ENCODE measurements at places on chromosomes 3 and 15.

DNA sequence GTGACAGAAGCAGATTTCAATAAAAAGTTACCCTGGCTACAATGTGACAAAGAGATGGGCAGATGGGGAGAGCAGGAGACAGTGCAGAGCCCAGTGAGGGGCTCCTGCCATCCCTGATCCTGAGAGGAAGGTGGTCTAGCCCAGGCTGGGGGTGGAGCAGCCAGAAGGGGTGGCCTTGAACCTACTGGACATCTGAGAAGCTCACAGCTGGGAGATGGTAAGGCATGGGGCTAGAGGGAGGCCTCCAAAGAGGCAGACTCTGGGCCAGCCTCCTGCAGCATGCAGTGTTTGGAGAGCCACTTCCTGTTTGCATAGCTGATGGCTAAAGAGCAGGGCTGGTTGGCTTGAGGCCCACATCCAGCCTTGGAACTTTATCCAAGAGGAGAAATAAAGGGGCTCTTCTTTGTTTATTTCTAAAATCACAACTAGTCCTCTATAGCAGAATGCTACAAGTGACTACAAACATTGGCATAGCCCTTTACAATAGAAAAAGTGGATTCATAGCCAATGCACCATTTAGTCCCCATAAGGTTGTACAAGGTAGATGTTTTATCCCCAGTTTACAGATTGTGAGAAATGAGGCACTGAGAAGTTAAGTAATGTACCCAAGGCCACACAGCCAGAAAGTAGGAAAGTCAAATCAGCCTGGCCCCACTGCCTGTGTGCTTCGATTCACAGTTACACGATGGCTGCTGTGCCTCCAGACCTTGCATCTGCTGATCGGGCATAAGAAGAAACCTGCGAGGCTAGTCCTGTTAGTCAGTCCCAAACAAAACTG lies 4.6 kb downstream of the EFCC1 start:
- H3K27me3 ChIP-seq: peaks cover 29% of the 10 kb centered on the region
- peaks cover 18% of the 10 kb centered on the region for H3K4me1 ChIP-seq

- no peak overlapping the region for H3K27ac ChIP-seq
- H3K4me1 ChIP-seq: no peaks in the 10 kb centered on the region
- DNase-seq: no peak
These were observed 169.0 kb downstream of the TBC1D5 start for GRCh38 chr3:17573396-17573795.

DNA sequence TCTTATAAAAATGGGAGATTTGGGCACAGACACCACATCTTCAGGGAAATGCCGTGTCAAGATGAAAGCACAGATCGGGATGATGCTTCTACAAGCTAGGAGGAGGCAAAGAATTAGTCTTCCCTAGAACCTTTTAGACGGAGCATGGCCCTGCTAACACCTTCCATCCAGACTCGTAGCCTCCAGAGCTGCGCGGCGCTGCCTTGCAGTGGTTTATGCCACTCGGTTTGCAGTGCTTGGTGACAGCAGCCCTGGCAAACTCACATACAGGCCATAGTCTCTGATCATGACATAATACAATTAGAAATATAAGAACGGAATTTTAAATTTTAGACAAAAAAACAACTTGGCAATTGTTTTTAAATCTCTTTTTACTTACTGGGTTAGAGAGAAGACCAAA lies 37.1 kb upstream of the SLC41A3 start:
- no peak overlapping the region for H3K27ac ChIP-seq
- H3K4me1 ChIP-seq: no peaks in the 10 kb centered on the region
- H3K4me3 ChIP-seq: no peak overlapping the region
- H3K27me3 ChIP-seq: peaks cover 3% of the 10 kb centered on the region
- no peaks in the 10 kb centered on the region for H3K36me3 ChIP-seq
- DNase-seq: peak; percentile 4

GRCh38 chr3:126322181-126322967 lies 34.8 kb downstream of the KLF15 start:
- no peak overlapping the region for H3K27ac ChIP-seq
- H3K27me3 ChIP-seq: peaks cover 1% of the 10 kb centered on the region
- DNase-seq: no peak
- H3K4me1 ChIP-seq: no peaks in the 10 kb centered on the region
- no peaks in the 10 kb centered on the region for H3K36me3 ChIP-seq

All from activated B cell treated with CpG ODN at 0.5 μM for 24 hours (primary cell).